Stromal cell of bone marrow (primary cell): ENCODE measurements at places on chromosomes 2 and 18.

GRCh38 chr2:46943881-46944798 lies 28.5 kb upstream of the MCFD2 start:
- no peak for DNase-seq

- no peak for DNase-seq
Measured at GRCh38 chr2:98869870-98870269, 66.2 kb downstream of the CRACDL start.

GRCh38 chr2:132780651-132781050 lies 110.6 kb upstream of the LYPD1 start:
- no peak for DNase-seq

DNA sequence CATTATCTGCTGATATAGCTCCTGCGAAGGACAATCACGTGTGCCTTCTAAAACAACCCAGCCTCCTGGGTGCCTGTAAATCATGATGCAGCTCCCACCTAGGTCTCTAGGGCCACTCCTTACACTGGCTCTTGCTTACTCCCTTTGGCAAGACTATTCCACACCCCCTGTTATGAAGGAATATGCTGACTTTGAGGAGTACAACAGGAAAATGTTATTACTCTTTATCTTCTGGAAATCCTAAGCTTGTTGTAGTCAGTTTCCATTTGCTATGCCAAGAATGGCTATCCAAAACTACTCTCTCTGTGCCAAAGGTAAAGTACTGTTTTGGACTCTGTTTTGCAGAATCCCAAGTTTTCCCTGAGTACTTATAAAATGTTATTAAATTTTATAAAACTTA lies 7.7 kb downstream of the SGO2 start:
- no peak for DNase-seq

DNA sequence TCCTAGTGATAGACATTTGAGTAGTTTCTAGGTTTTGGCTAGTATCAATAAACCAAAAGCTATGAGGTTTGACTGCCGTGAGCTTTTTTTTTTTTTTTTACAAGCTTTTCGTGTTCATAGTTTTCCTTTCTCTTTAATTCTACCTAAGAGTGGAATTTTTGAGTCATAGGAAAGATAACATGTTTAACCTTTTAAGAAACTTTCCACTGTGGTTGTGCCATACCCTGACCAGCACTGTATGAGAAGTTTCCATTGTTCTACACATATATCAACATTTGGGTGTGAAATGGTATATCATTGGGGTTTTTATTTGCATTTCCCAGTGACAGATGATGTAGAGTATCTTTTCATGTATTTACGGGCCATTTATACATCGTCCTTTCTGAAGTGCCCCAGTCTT lies 31.7 kb downstream of the UBE2F start:
- peak; percentile 21 for DNase-seq

GRCh38 chr2:61288070-61288841 lies 126.3 kb downstream of the C2orf74 start:
- DNase-seq, result no peak

GRCh38 chr18:77062518-77063003 lies 70.0 kb downstream of the MBP start:
- no peak for DNase-seq

DNA sequence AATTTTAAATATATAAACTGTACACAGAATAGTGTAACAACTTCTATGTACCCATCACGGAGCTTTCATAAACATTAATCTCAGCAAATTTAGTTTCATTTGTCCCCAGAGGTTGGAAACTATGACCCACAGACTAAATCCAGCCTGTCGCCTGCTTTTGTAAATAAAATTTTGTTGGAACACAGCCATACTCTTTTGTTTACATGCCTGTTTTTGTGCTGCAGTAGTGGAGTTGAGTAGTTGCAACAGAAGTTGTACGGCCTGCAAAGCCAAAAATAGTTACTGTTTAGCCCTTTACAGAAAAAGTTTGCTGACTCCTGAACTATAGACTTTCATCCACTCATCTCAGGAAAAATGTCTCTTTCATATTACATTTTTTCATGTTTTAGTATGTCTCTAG lies 39.8 kb downstream of the RBM45 start:
- DNase-seq, result no peak

GRCh38 chr2:9215680-9216079 lies 9.1 kb downstream of the ASAP2 start:
- no peak for DNase-seq

DNA sequence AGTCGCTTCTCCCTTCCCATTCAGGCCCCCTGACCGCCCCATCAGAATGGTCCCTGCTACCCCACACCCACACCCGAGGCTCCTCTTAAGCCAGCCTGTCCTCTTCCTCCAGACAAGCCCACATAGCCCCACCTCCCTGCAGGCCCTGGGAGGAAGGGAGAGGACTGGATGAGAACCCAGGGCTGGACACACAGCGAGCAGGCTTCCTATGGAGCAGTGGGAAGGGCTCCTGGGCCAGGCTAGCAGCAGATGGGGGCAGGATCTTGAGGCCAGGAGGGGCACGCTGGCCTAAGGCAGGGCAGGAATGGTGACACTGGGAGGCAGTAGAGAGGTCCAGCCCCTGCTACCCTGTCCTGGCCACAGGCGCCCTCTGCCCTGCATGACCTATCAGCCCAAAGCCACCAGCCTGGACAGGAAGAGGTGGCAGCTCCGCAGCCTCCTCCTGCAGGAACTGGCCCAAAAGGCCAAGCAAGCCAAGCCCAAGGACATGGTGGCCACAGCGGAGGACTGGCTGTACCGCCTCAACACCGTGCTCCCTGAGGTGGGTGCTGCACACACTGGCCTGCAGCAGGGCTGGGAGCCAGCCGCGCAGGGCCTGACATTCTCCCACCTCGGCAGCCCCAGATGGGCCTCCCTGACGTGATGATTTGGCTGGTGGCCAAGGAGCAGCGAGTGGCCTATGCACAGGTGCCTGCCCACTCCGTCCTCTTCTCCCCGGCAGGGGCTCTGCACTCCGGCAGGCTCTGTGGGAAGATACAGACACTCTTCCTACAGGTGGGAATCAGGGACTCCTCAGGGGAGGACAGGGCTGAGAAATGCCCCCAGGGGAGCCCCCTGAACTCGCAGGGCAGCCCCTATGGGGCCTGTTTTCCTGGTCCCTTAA lies 43.3 kb downstream of the FER1L5 start:
- DNase-seq, result no peak

DNA sequence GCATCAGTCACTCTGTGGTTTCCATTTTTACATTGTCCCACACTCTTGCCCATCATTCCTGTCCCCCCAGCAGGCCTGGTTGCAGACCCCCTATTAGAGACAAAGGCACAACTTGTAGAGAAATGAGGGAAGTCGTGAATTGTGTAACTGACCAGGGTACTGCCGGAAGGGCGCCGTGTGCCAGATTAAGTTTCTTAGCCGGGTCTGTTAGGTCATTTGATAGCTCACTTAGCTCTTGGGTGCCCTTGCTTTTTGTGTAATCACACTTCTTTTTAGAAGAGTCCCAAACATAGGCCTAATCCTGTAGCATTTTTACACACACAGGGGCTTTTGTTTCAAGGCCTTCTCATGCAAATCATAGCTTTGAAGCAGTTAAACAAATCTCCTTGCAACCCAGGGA lies 87.2 kb downstream of the CTAGE1 start:
- no peak for DNase-seq

- DNase-seq, result no peak
Measured at GRCh38 chr2:70978341-70979179, at the start of gene ANKRD53. Gene ANKRD53 (plus strand): TSS chr2:70978630. CDS start chr2:70978646, 16 bp downstream.

GRCh38 chr2:163592954-163593622 lies 142.7 kb downstream of the FIGN start:
- no peak for DNase-seq

DNA sequence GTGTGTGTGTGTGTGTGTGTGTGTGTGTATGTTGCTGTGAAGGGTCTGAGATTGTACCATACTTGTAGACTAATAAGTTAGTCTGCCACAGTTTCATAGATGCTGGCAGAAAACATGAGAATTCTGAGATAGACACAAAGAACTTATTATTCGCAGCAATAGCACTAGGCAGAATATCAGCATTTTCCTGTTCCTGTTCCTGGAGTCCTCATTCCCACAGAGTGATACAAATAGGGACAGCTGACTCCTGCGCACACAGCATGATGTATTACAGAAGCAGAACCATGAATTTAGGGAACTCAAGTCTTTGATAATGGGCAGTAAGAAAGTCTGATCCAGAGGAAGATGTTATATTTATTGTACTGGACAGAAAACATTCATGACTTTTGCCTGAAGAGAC lies 1466.3 kb downstream of the DPP10 start:
- DNase-seq, result no peak

GRCh38 chr2:102138331-102138730 lies 4.2 kb upstream of the IL1R1 start:
- DNase-seq, result no peak

DNA sequence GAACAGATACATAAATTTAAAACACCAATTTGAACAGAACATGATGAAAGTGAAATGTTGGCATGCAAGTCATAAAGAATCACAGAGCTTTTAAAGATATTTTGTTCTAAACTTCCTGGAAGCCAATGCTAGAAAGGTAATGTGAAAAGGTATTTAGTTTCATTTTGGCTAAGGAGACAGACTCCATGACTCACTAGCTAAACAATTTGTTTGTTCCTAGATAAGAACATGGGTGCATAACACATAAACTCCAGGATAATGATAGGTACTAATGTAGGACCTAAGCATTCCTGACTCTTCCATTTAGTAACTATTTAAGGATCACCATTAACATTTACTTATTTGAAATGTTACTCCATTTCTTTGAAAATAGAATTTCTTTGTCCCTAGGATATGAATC lies 292.5 kb upstream of the CNTNAP5 start:
- DNase-seq, result no peak

GRCh38 chr2:135600915-135601314 lies 69.6 kb downstream of the R3HDM1 start:
- peak; percentile 9 for DNase-seq

GRCh38 chr2:112949456-112949855 lies 28.4 kb upstream of the IL36G start:
- DNase-seq, result no peak
